ENCODE measurements at places on chromosomes 1 and 21.
A peak's percentile ranks its signal among the peaks of the same experiment; 100 is the strongest.

GRCh38 chr1:4797429-4797828, 143.0 kb downstream of the AJAP1 start:
- DNase-seq = no peak

DNA sequence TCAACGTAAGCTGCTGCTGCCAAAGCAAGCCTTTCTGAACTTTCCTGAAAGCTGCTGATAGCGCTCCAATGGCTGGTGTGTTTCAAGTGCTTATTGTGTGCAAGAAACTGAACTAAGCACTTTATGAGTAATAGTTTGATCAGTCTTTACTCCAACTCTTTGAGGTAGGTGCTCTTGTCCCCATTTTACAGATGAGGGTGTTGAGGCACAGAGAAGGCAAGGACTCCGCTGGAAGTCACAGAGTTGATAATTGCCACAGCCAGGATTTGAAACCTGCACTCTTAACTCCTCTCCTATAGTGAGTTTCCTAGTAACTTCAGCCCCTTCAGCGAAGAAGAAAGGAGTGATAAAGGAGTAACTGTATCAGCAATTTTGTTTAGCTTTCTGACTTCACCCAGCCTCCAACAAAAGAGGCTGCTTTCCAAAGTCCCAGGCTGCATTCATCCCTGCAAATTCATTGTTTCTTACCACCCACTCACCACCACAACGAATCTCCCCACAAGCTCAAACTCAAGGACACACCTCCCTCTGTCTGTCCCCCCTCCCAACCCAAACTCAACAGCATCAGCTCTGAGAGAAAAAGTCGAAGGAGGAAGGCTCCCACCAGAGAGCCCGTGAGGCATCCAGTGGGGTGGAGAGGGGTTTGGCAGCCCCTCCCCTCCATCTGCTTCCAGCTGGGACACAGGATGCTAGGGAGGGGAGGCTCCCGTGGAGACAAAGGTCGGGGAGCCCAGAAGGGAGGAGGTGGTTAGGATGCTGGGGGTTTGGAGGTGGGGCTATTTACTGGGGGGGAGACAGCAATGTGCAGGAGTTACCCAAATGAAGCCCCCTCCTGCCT, 139.6 kb downstream of the NAV1 start:
- no peak for DNase-seq

DNA sequence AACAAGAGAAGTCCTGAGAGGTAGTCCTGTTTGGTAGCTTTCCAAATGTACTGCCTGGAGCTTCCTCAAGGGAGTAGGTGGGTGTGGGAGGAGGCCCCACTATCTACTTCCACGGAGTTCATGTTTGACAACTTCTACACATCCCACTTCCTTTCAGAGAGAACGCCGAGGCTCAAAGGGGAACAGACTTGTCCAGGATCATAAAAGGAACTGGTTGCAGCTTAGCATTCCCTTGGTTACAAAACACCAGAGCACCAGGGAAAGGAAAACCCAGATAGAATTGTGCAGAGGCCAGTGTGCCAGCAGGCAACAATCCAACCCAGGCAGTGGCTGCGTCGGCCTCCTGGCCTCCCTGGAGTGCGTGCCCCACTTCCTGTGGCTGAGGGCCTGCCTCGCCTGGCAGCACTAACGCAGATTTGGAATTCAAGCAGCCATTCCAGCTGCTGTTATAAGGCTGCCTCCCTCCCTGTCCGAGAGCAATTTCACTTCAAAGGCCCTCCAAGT, 4.2 kb upstream of the RAP1GAP start:
- no peak for DNase-seq

GRCh38 chr1:223621312-223621734, 44.2 kb downstream of the CAPN8 start:
- no peak for DNase-seq

DNA sequence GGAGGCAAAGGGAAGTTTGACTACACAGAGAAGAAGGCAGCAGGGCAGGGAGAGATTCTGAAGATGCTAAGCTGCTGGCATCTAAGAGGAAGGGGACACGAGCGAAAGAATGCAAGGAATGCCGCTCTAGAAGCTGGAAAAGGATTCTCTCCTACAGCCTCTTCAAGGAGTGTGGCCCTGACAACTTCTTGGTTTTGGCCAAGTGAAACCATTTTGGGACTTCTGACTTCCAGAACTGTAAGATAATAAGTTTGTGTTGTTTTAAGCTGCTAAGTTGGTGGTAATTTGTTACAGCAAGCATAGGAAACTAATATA, 28.5 kb downstream of the MGST3 start:
- no peak for DNase-seq

GRCh38 chr1:204680461-204680860, 5.1 kb downstream of the LRRN2 start:
- no peak for DNase-seq

GRCh38 chr1:193479187-193479586, 292.8 kb upstream of the B3GALT2 start:
- peak; percentile 9 for DNase-seq

DNA sequence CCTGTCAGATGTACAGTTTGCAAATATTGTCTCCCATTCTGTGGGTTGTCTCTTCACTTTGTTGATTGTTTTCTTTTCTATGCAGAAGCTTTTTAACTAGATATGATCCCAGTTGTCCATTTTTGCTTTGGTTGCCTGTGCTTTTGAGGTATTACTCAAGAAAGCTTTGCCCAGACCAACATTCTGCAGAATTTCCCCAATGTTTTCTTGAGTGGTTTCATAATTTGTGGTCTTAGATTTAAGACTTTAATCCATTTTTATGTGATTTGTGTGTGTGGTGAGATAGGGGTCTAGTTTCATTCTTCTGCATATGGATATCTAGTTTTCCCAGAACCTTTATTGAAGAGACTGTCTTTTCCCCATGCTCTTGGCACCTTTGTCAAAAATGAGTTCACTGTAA, 116.9 kb downstream of the DUSP10 start:
- no peak for DNase-seq

DNA sequence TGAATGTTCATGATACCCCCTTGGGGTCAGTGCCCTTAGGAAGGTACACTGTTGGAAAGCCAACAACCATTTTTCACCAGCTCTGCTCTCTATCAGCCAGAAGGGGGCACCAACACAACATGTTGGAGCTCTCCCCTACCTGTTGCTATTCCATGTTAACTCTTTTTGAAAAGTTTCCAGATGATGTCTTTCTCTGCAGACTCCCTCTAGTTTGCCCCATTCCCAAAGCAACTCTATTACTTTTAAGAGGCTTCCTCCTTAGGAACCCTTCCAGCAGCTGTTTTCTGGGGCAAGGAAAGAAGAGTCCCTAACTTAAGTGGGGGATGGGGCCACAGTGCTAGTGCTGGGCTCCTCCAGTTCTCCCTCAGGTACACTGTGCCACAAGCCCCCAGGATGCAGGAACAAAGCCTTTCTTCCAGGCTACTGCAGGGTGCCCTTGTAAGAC, 22.9 kb upstream of the NDC1 start:
- DNase-seq = peak; percentile 23

GRCh38 chr1:186653312-186653711, 26.9 kb downstream of the PTGS2 start:
- no peak for DNase-seq

- DNase-seq = no peak
Observed at GRCh38 chr1:233657466-233657865, 43.6 kb downstream of the KCNK1 start.

DNA sequence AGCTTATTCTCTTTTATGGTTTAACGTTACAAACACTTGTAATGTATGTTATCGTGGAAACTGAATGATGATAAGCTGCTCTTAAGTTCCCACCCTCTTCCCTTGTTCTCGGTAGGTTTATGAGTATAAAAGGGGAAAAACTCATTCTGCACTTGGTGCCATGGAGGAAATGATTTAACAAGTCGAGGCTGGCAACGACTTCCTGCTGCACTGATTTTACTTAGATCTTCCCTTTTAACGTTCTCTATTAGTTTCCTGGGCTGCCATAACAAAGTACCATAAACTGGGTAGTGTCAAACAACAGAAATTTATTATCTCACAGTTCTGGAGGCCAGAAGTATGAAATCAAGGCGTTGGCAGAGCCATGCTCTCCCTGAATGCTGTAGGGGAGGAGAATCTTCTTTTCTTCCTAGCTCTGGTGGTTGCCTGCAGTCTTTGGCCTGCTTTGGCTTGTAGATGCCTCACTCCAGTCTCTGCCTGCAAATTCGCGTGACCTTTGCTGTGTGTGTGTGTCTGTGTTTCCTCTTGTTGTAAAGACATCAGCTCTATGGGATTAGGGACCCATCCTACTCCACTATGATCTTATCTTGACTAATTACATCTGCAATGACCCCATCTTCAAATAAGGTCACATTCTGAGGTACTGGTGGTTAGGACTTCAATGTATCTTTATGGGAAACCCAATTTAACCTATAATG, 26.3 kb downstream of the HUNK start:
- no peak for DNase-seq

DNA sequence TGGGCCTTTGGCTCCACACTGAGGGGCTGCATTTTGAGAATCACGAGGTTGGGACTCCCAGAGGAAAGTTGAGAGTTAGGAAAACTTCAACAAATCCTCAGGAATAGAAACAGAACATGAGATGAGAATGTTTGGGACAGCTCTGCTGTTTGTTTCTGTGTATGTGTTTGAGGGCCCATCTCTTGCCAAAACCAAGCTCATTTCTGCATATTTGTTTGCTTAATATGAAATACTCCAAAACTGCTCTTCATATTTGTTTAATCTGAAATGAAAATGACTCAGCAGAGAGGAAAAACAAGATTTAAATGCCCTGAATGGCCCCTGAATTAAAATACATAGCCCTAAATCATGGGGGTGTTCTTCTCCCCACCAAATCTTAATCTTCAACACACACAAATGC, 78.1 kb downstream of the DDR2 start:
- DNase-seq = no peak
